Activated CD8-positive, alpha-beta memory T cell treated with anti-CD3 and anti-CD28 coated beads, Interleukin-2, amount 10 ng/mL, durations not matched to agents 7 days and 5 days (primary cell): ENCODE measurements at places on chromosomes 7 and 10. TPM values are rescaled to one million over a fixed set of nuclear protein-coding genes. Genes with fewer than 3 reads are reported as not detected.
A peak's percentile ranks its signal among the peaks of the same experiment; 100 is the strongest.

- H3K4me1 ChIP-seq: no peaks in the 10 kb centered on the region
- no peak overlapping the region for H3K27ac ChIP-seq
- H3K4me3 ChIP-seq: no peak overlapping the region
- peaks cover 5% of the 10 kb centered on the region for H3K27me3 ChIP-seq
- H3K36me3 ChIP-seq: no peaks in the 10 kb centered on the region
These were observed 15.4 kb upstream of the CTBP2 start for GRCh38 chr10:125175807-125176206.

Gene CCDC172
- total RNA-seq: not detected

Gene IFIT1
- 45.8 TPM for total RNA-seq

Gene CRHR2
- total RNA-seq: not detected

Gene SPDYE1
- 0.20 TPM for total RNA-seq

Gene SFRP4
- not detected for total RNA-seq

- H3K36me3 ChIP-seq: no peaks in the 10 kb centered on the region
- H3K27me3 ChIP-seq: no peaks in the 10 kb centered on the region
- H3K4me1 ChIP-seq: no peaks in the 10 kb centered on the region
- H3K4me3 ChIP-seq: no peak overlapping the region
- no peak for DNase-seq
These were observed 1065.6 kb downstream of the KCNMA1 start for GRCh38 chr10:76572021-76572420.

DNA sequence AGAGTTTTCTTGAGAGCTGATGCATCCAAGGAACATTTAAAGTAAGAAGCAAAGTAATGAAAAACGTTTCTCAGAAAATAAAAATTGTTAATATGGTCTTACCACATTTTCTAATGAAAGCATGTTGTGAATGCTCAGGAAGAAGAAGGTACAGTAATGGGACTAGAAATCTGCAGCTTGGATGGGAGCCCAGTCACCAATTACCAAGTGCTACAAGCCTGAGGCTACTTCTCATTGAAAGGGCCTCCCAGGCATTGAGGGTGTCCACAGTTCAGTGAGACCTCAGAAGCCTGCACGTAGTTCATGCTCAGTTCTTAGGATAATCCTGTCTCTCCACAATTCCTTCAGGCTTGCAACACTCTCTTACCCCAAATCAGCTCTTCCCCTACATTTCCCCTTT is 17.6 kb downstream of the PTN start:
- H3K4me1 ChIP-seq: no peaks in the 10 kb centered on the region
- DNase-seq: no peak
- no peaks in the 10 kb centered on the region for H3K27me3 ChIP-seq
- H3K27ac ChIP-seq: no peak overlapping the region
- H3K36me3 ChIP-seq: no peaks in the 10 kb centered on the region

- H3K4me1 ChIP-seq: no peaks in the 10 kb centered on the region
- no peaks in the 10 kb centered on the region for H3K27me3 ChIP-seq
- H3K4me3 ChIP-seq: no peak overlapping the region
- no peak overlapping the region for H3K27ac ChIP-seq
These were observed 213.9 kb downstream of the BAMBI start for GRCh38 chr10:28891058-28891713.

Gene AGR3
- total RNA-seq: not detected

DNA sequence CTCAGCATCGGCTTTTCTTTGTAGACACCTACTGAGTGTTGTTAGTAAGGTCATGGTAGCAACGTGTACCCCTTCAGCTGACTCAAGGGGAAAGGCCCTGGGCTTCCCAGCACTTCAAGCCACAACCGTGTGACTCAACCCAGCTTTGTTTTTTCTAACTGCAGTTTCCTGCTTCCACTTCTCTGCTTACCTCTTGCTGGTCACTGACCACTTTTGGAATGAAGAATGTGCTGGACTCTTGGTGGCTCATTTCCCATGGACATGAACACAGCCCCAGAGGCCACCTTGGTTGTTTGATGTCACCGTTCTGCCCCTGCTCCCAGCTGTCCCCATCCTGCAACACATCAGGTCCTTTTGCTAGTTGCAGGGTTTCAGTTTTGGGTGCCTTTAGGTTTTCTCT is 69.5 kb upstream of the ZNF438 start:
- DNase-seq: peak; percentile 82
- H3K27me3 ChIP-seq: no peaks in the 10 kb centered on the region
- peaks cover 42% of the 10 kb centered on the region for H3K4me1 ChIP-seq
- H3K4me3 ChIP-seq: peak overlapping the region; percentile 34

DNA sequence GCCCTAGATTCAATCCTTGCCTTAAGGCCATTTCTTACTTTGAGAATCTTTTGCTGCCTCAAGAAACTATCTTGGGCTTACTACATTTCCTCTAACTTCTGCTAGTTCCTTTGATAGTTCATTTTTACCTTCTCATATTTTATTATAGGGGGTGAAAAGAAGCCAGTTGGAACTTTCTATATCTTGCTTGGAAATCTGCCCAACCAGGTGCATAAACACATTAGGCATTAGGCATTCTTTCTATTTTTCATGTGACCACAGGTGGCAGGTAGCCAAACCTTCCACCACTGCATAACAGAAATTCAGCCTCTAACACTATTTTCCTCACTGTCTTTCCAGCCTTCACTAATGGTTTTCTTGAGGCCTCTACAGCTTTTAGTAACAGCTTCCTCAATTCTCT is 300.0 kb upstream of the SP8 start:
- DNase-seq: no peak
- H3K4me3 ChIP-seq: no peak overlapping the region
- no peak overlapping the region for H3K27ac ChIP-seq
- H3K27me3 ChIP-seq: no peaks in the 10 kb centered on the region
- H3K36me3 ChIP-seq: no peaks in the 10 kb centered on the region
- H3K4me1 ChIP-seq: no peaks in the 10 kb centered on the region

DNA sequence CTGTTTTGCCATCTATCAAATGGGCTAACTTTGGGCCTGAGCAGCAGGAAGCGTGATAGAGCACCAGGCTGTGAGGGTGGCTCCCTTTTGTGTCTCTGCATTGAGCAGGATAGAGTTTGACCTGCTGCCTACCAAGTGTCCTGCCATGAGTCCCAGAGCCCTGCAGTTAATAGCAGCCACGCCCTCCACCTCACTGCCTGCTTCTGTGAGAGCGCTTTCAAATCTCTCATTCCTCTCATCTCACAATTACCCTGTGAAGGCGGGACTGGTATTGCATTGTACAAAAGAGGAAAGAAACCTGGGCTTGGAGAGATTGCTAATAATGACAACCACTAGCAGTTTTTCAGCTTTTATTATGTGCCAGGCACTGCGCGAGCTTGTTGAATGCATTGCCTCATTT is 39.9 kb downstream of the UNC5B start:
- H3K27me3 ChIP-seq: no peaks in the 10 kb centered on the region
- no peak for DNase-seq
- no peak overlapping the region for H3K4me3 ChIP-seq
- no peaks in the 10 kb centered on the region for H3K36me3 ChIP-seq
- H3K4me1 ChIP-seq: no peaks in the 10 kb centered on the region

Gene NPC1L1
- total RNA-seq: not detected

DNA sequence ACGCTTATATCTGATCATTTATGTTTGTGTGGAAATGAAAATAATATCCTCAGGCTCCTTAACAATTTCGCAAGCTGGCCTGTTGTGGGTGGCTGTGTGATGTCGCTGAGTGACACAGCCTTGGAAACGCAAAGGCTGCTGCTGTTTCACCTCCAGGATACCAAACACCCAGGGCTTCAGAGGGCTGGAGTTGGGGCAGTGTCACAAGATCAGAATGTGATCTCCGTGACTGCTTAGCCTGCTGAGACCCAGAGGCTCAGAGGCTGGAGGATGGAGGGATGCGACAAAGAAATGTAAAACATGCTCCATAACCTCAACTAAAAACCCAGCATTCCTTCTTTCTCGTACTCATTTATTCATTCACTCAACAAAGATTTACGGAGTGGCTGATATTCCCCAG is 37.2 kb upstream of the BMPER start:
- no peaks in the 10 kb centered on the region for H3K27me3 ChIP-seq
- no peaks in the 10 kb centered on the region for H3K36me3 ChIP-seq
- no peak overlapping the region for H3K4me3 ChIP-seq
- DNase-seq: no peak

DNA sequence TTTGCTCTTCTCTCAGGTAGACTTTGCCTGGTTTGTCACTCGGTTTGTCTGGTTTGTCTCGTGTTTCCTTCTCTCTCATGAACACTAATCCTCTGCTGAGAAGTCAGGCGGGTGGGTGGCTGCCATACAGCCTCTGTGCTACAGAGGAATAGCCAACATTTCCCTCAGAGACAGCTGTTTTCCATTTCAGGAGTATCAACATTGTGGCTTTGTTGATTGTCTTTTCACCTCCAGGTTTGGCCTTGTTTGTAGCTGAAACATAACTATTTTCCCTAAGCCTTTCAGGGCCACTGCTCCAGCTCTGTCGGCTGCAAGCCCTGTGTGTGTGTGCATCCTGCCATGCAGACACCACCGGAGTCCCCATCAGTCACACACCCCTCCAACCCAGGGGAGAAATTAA is 122.8 kb downstream of the BAMBI start:
- H3K4me1 ChIP-seq: no peaks in the 10 kb centered on the region
- no peak for DNase-seq
- H3K36me3 ChIP-seq: no peaks in the 10 kb centered on the region

GRCh38 chr7:72275382-72276070 is 136.6 kb downstream of the CALN1 start:
- H3K27ac ChIP-seq: no peak overlapping the region
- no peak overlapping the region for H3K4me3 ChIP-seq
- H3K36me3 ChIP-seq: no peaks in the 10 kb centered on the region
- no peak for DNase-seq
- no peaks in the 10 kb centered on the region for H3K27me3 ChIP-seq
- H3K4me1 ChIP-seq: no peaks in the 10 kb centered on the region

DNA sequence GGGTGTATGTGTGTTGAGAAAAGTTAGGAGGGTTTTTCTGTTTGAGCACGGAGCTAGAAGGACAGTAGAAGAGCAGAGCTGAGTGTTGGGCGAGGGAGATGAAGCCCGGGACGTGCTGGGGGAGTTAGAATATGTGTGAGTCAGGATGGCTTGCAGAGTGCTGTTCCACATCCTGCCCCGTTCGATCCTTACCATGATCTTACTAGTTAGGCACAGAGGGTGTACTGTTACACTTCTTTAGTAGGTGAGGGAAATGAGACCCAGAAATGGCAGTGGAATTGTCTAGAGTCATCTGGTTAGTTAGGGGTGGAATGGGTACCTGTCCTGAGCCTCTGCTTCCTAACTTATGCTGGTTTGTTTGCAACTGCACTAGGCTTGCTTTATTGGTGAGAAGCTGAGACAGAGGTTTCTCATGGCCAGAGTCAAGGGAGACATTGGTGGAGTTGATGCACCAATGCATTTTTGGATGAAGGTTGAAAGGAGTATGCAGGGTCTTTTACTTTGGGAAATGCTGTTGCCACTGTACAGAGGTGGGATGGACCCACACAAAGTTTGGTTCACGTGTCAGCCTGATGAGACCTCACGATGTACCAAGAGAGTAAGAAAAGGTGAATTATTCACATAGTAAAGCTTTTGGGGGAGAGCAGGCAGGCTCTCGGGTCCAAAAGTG is 42.4 kb downstream of the CCNY start:
- H3K36me3 ChIP-seq: peaks cover 3% of the 10 kb centered on the region
- H3K4me3 ChIP-seq: no peak overlapping the region
- peak overlapping the region; percentile 70 for H3K27ac ChIP-seq
- no peaks in the 10 kb centered on the region for H3K27me3 ChIP-seq
- peaks cover 42% of the 10 kb centered on the region for H3K4me1 ChIP-seq

GRCh38 chr10:73907841-73908517 is 3.0 kb upstream of the PLAU start:
- H3K27ac ChIP-seq: peak overlapping the region; percentile 39
- peaks cover 38% of the 10 kb centered on the region for H3K4me1 ChIP-seq
- H3K27me3 ChIP-seq: peaks cover 26% of the 10 kb centered on the region
- no peak for DNase-seq

DNA sequence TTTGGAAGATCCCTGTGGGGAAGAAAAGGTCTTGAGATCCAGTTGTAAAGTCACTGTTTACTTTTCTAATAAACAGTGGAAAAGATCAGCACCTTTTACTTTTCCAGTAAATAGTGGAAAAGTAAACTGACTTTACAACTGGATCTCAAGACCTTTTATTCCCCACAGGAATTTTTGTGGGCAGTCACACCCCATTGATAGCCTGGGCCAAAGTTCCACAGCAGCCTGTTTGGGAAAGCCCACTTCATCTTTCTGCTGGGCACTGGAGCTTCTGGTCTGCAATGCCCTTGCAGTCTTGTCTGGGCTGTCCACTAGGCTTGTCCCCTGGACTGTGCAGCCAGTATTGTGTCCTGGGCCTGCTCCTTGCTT is 50.2 kb downstream of the ADCY1 start:
- no peak overlapping the region for H3K4me3 ChIP-seq
- H3K27ac ChIP-seq: no peak overlapping the region
- no peaks in the 10 kb centered on the region for H3K27me3 ChIP-seq
- H3K4me1 ChIP-seq: no peaks in the 10 kb centered on the region
- DNase-seq: no peak

GRCh38 chr10:43846187-43846680 is 197.6 kb upstream of the ZNF32 start:
- H3K27me3 ChIP-seq: no peaks in the 10 kb centered on the region
- H3K36me3 ChIP-seq: no peaks in the 10 kb centered on the region

GRCh38 chr10:5629303-5630111 is 36.9 kb downstream of the ASB13 start:
- H3K36me3 ChIP-seq: no peaks in the 10 kb centered on the region
- H3K4me1 ChIP-seq: peaks cover 38% of the 10 kb centered on the region
- peaks cover 25% of the 10 kb centered on the region for H3K27me3 ChIP-seq

GRCh38 chr10:77837248-77837924 is 89.2 kb downstream of the DLG5 start:
- no peaks in the 10 kb centered on the region for H3K27me3 ChIP-seq
- no peaks in the 10 kb centered on the region for H3K36me3 ChIP-seq
- no peak overlapping the region for H3K4me3 ChIP-seq
- DNase-seq: peak; percentile 89
- H3K4me1 ChIP-seq: peaks cover 15% of the 10 kb centered on the region
- no peak overlapping the region for H3K27ac ChIP-seq
